H4 (cell line): ENCODE measurements at places on chromosomes 12 and 14.

DNA sequence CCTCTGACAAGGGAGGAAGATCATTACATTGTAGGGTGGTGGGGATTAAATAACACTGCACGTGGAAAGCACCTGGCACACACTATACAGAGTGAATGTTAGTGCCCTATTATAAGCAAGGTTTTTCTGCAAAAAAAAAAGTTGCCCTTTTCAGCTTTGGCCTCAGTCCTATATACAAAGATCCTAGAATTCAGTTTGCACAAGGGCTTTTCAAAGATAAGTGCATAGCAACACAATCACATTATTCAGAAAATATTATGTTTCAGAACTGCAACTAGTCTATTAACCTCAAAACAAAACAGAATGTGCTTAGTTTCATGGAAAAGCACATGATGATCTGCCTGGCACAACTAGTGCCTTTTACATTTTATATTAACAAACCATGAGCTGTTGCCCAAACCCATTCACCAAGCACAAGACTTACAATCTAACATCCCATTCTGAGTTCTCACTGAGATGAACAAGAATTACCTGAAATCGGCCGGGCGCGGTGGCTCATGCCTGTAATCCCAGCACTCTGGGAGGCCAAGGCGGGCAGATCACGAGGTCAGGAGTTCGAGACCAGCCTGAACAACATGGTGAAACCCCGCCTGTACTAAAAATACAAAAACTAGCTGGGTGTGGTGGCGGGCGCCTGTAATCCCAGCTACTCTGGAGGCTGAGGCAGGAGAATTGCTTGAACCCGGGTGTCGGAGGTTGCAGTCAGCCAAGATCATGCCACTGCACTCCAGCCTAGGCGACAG lies 1.8 kb downstream of the TM7SF3 start:
- no peak for DNase-seq

GRCh38 chr14:95699412-95699811 lies 13.2 kb downstream of the TCL1B start:
- DNase-seq: no peak

- no peak for DNase-seq
These were observed 8.9 kb downstream of the ASCL1 start for GRCh38 chr12:102966200-102966863.

- DNase-seq: no peak
These were observed 20.1 kb upstream of the PLXNC1 start for GRCh38 chr12:94128280-94128679.

DNA sequence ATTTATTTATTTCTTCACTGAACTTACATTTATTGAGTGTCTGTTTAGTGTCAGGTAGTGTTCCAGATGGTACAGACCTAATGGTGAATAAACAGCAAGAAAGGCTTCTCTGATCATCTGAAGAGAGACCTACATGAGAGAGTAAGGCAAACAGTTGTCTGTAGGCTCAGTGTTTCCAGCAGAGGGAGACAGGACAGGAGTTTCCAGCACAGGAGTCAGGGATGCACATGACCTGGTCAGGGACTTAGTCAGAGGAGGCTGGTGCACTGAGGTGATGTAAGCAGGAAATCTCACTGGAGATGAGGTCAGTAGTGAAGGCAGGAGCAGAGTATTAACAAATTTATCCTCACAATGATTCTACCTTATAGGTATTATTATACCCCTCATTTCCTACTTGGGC lies 233.2 kb downstream of the MDGA2 start:
- DNase-seq: peak; percentile 84

DNA sequence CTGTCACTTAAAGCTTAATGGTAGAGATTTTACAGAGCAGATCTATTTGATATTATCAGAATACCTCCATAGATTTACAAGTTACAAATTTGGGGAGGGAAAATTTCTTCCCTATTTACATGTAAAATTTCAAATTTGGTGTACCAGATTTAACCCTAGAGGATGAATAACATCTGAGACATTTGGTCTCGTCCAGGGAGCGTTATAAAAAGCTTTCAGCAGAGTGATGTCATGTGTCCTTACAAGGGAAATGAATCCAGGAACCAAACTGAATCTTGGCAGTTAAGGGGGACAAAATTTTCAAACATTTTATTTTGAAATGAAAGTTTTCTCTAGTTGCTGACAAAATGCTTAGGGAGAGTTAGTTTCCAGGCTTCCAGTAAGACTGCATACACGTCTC lies 4.5 kb upstream of the CDK17 start:
- no peak for DNase-seq

DNA sequence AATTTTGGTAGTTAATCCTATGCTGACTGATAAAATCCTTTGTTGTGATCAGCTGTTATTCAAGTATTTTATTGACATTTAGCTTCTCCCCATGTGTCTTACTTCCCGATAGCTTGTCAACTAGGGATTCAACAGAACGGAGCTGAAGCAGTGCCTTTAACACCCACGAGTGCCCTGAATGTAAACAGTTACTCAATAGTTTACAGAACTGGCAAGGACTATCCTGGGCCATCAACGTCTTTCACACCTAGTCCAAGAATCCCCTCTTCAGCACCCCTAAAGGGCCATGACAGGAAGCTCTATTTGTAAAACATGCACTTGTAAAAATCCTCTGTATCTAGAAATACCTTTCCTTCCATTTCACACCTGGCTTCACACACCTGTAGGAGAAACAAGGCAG lies 45.3 kb downstream of the SETD3 start:
- DNase-seq: no peak

GRCh38 chr12:72209086-72209485 lies 63.1 kb upstream of the TRHDE start:
- DNase-seq: no peak

DNA sequence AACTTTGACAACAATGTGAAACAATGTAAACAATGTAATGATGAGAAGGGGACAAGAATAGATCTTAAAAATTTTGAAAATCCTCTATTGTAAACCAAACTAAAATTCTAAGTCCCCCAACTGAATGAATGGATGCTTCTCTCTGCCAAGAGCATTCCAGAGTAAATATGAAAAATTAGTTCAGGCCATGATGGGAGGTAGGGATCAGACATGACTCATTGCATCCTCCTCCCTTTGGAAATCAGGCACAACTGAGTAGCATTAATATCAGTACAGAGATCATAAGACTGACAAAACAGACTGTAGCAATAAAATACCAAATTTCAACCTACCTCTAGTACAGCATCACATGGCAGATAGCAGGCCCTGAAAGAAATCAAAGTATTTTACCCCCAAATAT lies 559.9 kb downstream of the C12orf50 start:
- no peak for DNase-seq

DNA sequence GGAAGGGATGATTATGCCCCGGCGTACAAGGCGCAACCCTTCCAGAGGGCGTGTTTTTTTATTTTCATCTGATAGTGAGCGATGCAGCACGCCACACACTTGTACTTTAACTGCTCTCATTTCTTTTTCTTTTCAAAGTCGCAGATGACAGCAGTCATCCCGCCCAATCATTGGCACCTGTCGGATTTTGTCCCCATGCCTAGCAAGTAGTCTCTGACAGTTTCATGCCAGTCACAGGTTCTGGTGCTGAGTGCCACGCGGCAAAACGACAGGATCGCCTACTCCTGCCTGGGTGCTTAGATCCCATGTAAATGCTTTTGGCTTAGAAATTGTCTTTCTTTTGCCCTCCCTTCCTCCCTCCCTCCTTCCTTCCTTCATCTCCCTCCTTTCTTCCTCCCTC lies 117.7 kb downstream of the GLT1D1 start:
- DNase-seq: no peak

- DNase-seq: no peak
These were observed 16.9 kb downstream of the PPP1R36 start for GRCh38 chr14:64566651-64567122.

DNA sequence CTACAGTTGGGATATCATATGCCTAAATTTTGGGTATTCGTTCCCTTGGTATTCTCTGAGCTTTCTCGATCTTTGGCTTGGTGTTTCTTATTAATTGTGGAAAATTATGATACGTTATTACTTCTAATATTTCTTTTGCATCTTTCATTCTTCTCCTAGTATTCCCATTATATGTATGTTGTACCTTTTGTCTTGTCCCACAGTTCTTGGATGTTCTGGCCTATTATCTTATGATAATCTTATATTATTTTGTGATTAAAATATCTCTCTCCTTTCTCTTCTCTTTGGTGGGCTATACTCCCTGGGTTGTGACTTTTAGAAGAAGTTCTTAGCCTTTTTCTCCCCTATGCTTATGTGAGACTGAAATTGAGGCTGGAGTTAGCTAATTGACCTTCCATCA lies 25.2 kb downstream of the PTCSC3 start:
- DNase-seq: no peak

DNA sequence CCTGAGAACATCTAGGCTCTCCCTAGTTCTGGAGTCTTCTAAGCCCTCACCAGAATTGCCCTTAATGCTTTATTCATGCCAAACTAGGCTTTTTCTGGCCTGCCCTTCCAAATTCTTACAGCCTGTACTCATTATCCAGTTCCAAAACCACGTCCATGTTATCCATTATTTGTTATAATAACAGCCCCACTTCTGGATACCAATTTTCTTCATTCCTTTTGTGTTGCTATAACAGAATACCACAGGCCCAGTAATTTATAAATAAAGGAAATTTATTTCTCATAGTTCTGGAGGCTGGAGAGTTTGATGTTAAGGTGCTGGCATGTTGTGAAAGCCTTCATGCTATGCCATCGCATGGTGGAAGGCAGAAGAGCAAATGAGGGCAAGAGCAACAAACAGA lies 68.0 kb upstream of the AMIGO2 start:
- DNase-seq: no peak

DNA sequence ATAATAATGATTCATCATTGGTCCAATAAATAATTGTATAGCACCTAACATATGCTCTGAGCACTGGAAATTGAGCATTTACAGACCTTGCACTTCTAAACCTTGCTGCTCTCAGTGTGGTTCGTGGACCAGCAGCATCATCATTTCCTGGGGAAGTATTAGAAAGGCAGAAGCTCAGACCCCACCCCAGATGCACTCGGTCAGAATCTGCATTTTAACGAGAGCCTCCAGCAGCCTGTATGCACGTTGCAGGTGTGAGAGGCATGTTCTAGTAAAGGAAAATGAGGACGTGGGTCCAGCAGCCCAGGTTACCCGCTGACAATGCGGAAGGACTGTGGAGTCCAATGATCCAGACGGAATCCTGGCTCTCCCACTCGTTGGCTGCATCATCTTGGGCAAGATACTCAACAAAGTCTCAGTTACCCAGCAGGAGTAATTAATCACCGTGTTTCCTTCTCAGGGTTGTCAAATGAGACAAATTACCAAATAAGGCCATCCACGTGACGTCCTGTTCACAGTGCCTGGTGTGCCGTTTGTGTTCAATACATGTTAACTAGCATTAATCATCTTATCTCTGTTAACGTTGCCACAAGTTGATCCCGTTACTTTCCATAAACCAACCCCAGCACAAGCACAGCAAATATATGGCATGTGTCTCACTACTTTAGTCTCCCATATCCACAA lies 49.2 kb upstream of the CCND2 start:
- no peak for DNase-seq

GRCh38 chr12:15050659-15051058 lies 77.8 kb downstream of the PDE6H start:
- DNase-seq: peak; percentile 64

DNA sequence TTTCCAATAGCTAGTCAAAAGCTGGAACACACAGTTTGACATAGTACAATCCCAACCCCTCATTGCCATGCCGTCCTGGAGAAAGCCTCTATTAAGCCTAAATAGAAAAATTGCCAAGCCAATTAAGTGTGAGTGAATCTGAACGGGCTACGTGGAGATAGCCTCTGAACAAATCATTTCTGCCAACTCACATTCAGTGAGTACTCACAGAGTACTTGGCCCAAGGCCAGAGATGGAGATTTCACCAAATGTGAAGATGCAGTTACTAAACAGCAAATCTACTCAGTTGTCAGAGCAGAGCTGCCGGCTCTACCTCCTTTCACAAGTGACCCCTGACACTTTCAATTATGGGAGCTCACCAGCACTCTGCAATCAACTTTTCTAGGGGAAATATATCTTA lies 350.0 kb downstream of the GALC start:
- DNase-seq: no peak

GRCh38 chr12:54657105-54657607 lies 9.0 kb upstream of the DCD start:
- DNase-seq: no peak

DNA sequence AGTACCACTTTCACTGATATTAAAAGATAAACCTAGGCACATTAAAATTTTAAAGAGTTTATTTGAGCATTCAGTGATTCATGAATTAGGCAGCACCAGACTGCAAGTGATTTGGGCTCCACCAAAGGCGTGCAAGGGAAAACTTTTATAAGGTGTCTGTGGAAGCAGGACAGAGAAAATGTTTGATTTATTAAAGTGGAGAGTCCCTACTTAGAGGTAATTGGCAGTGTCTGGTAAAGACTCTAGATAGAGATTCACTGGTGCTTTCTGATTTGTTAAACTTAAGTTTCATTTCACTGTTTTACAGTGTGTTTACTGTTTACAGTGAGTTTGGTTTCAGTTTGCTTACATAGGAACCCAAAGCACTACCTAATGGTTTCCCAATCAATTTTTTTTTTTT lies 72.8 kb downstream of the ANKS1B start:
- DNase-seq: peak; percentile 63

DNA sequence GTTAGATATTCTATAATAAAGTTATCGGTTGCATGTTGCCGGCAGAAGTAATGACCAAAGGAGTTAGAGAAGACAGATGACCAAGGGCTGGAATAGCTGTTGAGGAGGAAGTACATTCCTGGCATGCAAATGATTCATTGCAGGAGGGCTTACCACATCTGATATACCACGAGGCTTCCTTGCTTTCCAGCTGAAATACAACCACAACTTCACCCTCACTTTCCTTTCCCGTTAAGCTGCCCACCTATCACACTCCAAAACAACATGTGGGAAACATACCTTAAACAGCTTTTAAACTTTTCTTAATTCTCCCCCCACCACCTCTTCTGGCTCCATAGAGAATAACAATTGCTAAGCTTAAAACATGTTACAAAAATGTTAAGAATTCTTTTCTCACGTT lies 594.1 kb downstream of the NRXN3 start:
- DNase-seq: peak; percentile 13

DNA sequence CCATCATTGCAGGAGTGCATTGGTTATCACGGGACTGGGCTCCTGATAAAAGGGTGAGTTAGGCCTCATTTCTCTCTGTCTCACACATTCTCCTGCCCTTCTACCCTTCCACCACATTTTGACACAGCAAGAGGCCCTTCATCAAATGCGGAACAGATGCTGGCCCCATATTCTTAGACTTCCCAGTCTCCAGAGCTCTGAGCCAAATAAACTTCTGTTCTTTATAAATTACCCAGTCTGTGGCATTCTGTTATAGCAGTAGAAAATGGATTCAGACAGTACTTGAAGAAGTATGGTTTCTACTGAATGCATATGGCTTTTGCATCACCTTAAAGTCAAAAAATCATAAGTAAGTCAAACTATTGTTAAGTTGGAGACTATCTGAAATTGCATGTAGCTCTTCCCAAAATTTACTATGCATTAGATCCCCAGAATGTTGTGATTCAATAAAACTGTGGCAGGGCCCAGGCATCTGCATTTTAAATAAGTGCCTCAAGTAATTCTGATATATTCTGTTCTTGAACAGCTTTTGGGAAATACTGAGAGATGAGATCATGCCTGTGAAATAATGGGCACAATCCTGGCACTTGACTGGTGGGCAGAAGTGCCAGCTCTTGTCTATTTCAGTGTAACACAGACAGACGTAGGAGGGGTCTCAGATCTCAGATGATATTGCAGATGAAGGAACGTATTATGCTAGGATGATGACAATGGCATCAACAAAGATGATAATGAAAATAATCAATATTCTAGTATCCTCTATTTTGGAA lies 68.2 kb downstream of the E2F7 start:
- DNase-seq: no peak

- DNase-seq: peak; percentile 40
These were observed 140.7 kb upstream of the PRICKLE1 start for GRCh38 chr12:42730291-42730690.
